ENCODE measurements at places on chromosomes 3 and 15. TPM values are rescaled to one million over a fixed set of nuclear protein-coding genes. Genes with fewer than 3 reads are reported as not detected.

DNA sequence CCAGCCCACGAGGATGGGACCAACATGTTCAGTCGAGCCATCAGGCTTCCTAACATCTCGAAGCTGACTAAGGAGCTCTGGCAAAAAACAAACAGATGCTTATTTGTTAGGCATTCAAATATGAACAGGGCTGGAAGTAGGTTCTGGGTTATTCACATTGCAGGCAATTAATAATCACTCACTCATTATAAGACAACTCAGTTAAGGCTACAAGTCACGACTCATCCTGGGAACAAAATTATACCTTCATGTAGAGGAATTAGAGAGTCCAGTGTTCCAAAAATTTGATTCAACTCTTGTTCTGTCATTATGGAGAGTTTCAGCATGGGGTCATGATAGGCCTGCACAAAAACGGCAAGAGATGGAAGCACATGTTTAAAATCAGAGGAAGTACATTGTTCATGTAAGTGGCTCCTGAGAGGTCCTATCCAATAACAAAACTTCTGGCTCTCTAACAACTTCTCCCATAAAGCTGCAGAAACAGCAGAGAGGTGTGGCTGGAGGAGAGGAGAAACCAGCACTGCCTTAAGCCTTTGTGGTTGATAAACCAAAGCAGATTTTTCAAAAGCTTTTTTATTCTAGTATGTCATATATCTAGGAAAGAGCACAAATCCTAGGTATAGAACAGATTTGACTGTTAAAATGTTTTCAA, 50.6 kb downstream of the ARHGEF3 start:
- H3K4me1 ChIP-seq, result peaks cover 35% of the 10 kb centered on the region
- H3K36me3 ChIP-seq, result peaks cover 35% of the 10 kb centered on the region
- DNase-seq, result no peak
- no peak overlapping the region for H3K4me3 ChIP-seq
- H3K27me3 ChIP-seq, result no peaks in the 10 kb centered on the region
- H3K27ac ChIP-seq, result no peak overlapping the region

- no peaks in the 10 kb centered on the region for H3K4me1 ChIP-seq
- H3K36me3 ChIP-seq, result no peaks in the 10 kb centered on the region
- H3K4me3 ChIP-seq, result no peak overlapping the region
- no peaks in the 10 kb centered on the region for H3K27me3 ChIP-seq
These were observed 699.5 kb upstream of the NAALADL2 start for GRCh38 chr3:174159604-174160003.

The GPR160 gene
- 14.0 TPM for total RNA-seq

The GUCA1C gene
- not detected for total RNA-seq

DNA sequence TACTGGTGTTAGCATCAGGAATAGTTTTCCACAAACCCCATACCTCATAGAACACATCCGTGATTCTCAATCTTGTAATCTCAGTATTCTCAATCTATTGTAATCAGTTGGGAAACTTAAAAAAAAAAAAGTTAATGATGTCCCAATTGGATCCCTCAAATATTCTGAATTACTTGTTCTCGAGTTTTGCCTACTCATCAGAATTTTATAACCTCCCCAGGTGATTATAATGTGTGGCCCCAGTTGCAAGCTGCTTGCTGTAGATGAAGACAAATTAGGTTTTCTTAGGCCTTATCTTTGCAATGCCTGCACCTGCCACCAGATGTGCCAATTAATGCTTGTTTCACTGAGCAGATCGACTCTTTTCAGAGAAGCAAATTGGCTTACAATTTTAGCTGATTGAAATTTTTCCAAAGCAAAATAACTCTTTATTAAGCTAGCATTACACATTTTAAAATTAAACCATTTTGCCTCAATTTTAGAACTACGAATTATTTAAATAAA, 19.0 kb upstream of the DIPK2A start:
- no peaks in the 10 kb centered on the region for H3K4me1 ChIP-seq
- no peaks in the 10 kb centered on the region for H3K27me3 ChIP-seq
- H3K27ac ChIP-seq, result no peak overlapping the region
- no peaks in the 10 kb centered on the region for H3K36me3 ChIP-seq
- DNase-seq, result no peak

DNA sequence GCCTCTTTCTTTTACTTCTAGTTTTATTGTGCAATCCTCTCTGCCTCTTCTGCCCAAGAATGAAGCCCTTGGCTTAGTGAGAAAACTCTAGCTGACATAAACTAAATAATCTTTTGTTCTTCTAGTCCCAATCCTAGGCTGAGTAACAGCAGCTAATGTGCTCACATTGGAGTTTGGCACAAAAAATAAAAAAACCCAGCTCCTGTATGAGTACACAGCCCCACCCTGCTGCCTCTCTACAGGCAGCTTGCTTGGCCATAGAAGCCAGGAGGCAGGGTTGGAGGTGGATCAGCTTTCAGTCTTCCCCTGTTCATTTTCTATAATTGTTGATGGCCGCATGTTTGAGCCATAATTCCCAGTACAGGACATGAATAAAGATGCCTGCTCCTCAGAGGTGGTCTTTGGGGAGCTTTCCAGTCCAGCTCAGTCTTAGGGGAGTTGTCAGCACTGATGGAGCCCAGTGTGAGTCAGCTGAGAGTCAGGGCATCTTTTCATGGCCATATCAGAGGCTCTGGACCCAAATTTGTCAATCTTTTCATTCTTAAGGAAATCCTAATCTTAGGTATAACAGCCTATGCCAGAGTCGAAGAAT, 46.7 kb downstream of the RTP1 start:
- H3K27ac ChIP-seq, result no peak overlapping the region
- no peaks in the 10 kb centered on the region for H3K27me3 ChIP-seq
- H3K4me1 ChIP-seq, result no peaks in the 10 kb centered on the region
- no peak for DNase-seq
- no peak overlapping the region for H3K4me3 ChIP-seq

The BCL2A1 gene
- 0.31 TPM for total RNA-seq

The FETUB gene
- 2.1 TPM for total RNA-seq

The GABRG3 gene
- total RNA-seq, result not detected

GRCh38 chr3:13393427-13394360, 26.4 kb downstream of the NUP210 start:
- H3K4me3 ChIP-seq, result no peak overlapping the region
- H3K4me1 ChIP-seq, result peaks cover 44% of the 10 kb centered on the region
- DNase-seq, result peak; percentile 86

- no peak for DNase-seq
- no peaks in the 10 kb centered on the region for H3K4me1 ChIP-seq
- no peaks in the 10 kb centered on the region for H3K36me3 ChIP-seq
- no peak overlapping the region for H3K4me3 ChIP-seq
These were observed 109.6 kb upstream of the ABI3BP start for GRCh38 chr3:101102678-101103296.

The MASP1 gene
- total RNA-seq, result 9.3 TPM

The SYNPR gene
- not detected for total RNA-seq

The MCTP2 gene
- total RNA-seq, result 5.1 TPM

- no peaks in the 10 kb centered on the region for H3K36me3 ChIP-seq
- H3K4me3 ChIP-seq, result no peak overlapping the region
- no peaks in the 10 kb centered on the region for H3K27me3 ChIP-seq
- no peak for DNase-seq
These were observed 1501.0 kb downstream of the SI start for GRCh38 chr3:163577271-163577670.

The PLA1A gene
- 0.11 TPM for total RNA-seq

GRCh38 chr3:45123581-45124269, 22.5 kb downstream of the CDCP1 start:
- DNase-seq, result no peak
- H3K36me3 ChIP-seq, result no peaks in the 10 kb centered on the region
- H3K4me1 ChIP-seq, result peaks cover 34% of the 10 kb centered on the region
- no peak overlapping the region for H3K4me3 ChIP-seq
- no peaks in the 10 kb centered on the region for H3K27me3 ChIP-seq
- no peak overlapping the region for H3K27ac ChIP-seq

The ASB14 gene
- total RNA-seq, result not detected

The FGD5 gene
- total RNA-seq, result not detected

DNA sequence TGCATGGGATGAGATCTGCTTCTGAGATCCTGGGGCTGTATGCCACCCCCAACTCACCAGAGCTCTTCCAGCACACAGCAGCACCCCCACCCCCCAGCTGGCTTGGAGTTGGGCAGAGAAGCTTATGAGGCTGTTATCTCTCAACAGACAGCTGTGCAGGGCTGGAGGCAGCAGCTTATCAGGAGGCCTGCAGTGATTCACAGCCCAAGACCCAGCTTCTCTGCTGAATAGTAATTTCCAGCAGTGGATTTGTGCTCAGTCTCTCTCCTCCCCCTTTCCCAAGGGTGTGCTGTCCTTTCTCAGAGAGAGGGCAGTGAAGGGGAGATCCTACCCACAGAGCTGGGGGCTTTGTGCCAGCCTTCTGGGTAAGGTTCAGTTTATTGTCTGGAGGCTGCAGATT, 2.1 kb downstream of the RPP25 start:
- no peak overlapping the region for H3K27ac ChIP-seq
- no peak for DNase-seq
- H3K27me3 ChIP-seq, result peaks cover 43% of the 10 kb centered on the region
- no peak overlapping the region for H3K4me3 ChIP-seq
- H3K4me1 ChIP-seq, result peaks cover 18% of the 10 kb centered on the region
- H3K36me3 ChIP-seq, result no peaks in the 10 kb centered on the region

DNA sequence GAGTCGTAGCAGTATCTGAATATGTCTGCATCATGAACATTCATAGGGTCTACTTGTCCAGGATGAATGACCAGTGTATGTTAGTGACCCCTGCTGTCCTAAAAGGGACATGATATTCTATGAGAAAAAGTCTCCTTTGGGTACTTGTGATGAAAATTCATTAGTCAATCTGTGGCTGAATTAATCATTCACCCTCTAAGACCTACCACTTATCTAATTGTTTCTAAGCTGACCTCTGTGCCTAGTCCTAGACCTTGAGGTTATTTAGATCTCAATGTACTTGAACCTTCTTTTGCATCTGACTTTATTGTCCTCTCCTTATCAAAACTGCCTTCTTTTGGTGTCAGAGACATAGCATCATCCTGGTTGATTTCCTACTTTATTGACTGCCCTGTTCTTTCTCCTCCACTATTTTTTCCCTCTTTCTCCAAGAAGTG, 799.3 kb downstream of the DIPK2A start:
- DNase-seq, result peak; percentile 32
- H3K4me3 ChIP-seq, result no peak overlapping the region
- no peaks in the 10 kb centered on the region for H3K27me3 ChIP-seq
- H3K4me1 ChIP-seq, result no peaks in the 10 kb centered on the region
- no peak overlapping the region for H3K27ac ChIP-seq

Data from HepG2 (cell line).